Mesenteric fat pad (tissue), 1 donor: ENCODE measurements at places on chromosomes 11 and 22.
A peak's percentile ranks its signal among the peaks of the same experiment; 100 is the strongest.

DNA sequence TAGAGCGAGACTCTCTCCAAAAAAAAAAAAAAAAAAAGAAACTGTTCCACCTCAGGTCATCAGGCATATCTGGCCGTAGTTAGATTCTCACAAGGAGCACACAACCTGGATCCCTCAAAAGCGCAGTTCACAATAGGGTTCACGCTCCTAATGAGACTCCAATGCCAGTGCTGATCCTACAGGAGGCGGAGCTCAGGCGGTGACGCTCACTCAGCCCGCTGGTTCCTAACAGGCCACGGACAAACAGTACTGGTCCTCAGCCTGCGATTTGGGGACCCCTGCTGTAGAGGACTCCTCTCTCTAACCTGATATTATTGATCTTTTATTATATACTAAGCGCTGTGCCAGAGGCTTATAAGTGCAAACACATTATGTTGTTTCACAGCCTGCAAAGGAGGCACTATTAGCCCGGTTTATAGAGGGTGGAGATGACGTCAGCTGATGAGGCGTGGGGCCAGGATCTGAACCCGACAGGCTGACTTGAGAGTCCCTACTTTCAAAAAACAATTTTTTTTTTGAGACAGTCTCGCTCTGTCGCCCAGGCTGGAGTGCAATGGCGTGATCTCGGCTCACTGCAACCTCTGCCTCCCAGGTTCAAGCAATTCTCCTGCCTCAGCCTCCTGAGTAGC lies 4.9 kb upstream of the MAFF start:
- no peak for DNase-seq

DNA sequence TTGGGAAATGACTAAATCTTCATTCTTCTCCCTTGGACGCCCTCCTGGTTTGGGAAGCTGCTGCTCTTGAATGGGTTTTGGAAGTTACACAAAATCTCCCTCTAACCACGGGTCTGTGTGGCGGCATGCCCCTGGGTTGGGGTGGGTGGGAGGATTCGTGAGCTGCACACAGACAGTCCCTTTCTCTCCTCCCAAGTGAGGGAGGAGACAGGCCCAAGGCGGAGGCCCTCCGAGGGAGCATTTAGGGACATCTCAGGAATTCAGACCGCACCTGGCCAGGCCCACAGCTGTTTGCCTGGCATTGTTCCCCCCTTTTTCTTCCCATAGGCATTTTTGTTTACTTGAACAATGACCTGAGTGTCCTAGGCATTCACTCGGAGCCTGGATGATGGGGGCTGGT lies 94.1 kb downstream of the MPPED1 start:
- no peak for DNase-seq

DNA sequence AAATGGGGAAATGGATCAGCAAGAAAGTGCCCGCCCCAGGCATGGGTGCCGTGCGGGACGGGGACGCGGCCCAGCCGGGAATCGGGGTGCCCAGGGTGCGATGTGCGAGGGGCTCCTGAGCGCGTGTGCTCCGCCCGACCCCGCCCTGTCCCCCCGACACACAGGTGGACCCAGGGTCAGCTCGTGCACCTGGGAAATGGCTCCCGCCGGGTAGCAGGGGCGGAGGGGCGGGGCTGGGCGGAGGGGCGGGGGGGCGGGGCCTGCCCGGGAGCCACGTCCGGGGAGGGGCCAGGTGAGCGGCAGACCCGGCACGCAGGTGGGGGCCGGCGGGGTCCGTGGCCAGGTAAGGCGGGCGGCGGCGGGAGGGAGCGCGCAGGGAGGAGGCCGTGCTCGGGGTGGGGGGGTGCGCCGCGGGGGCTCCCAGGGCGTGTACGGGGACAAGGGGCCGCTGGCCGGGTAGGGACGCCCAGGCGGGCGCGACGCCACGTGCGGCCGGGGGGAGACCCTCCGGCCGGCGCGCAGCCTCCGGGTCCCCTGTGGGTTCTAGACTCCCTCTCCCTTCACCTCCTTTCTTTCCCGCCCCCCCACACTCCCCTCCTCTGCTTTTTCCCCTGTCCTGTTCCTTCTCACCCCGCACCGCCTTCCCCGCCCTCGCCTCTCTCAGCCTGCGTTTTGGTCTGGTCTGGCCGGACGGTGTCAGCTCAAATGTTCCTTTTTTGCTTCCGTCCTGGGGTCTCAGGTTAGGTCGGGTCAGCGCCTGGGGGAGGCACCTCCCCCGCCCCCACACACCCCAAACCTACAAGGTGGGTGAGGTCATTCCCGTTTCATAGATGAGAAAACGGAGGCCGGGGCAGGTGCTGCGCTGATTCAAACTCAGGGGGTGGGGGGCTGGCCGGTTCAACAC lies at the start of gene ARHGAP8:
ARHGAP8 (plus strand) TSS at position 291 of the 904 bp plus-strand sequence. CDS start 33,953 bp downstream, outside the sequence.
- DNase-seq, result no peak

DNA sequence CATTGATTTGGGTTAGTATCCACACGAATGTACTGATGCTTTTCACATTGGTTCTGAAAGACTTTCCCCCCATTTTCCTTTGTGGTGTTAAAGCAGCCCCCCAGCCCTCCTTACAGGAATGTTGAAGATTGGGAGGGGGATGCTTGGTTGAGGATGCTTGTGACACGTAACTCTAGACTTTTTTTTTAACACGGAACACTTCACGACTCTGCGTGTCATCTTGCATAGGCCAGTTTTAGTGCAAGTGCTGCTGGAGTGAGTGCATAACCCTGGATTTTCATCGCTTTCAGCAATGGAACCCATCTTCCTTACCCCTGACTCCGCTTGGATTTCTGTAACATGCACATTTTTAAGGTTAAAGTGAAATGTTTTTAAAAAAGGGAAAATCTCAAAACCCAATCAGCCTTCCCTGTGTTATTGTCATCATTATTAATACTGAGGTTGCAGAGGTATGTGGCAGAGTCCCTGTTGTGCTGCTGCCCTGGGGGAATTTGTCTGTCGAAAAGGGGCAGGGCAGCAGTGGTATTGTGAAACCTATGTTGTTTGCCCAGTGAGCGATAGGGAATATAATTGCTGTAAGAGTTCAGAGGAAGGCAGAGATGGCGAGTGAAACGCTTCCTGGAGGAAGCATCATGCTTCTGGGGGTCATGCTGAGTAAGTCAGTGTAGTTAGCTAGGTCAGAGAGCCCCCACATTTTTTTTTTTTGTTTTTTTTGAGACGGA lies 12.1 kb downstream of the CECR2 start:
- no peak for DNase-seq

GRCh38 chr11:33695051-33695566 lies 5.5 kb downstream of the C11orf91 start:
- no peak for DNase-seq

- no peak for DNase-seq
Measured at GRCh38 chr22:39090426-39091064, 6.5 kb upstream of the APOBEC3H start.

GRCh38 chr11:77654770-77655434 lies 17.3 kb upstream of the CLNS1A start:
- DNase-seq, result no peak

GRCh38 chr22:38820020-38820419 lies 23.8 kb downstream of the NPTXR start:
- no peak for DNase-seq

DNA sequence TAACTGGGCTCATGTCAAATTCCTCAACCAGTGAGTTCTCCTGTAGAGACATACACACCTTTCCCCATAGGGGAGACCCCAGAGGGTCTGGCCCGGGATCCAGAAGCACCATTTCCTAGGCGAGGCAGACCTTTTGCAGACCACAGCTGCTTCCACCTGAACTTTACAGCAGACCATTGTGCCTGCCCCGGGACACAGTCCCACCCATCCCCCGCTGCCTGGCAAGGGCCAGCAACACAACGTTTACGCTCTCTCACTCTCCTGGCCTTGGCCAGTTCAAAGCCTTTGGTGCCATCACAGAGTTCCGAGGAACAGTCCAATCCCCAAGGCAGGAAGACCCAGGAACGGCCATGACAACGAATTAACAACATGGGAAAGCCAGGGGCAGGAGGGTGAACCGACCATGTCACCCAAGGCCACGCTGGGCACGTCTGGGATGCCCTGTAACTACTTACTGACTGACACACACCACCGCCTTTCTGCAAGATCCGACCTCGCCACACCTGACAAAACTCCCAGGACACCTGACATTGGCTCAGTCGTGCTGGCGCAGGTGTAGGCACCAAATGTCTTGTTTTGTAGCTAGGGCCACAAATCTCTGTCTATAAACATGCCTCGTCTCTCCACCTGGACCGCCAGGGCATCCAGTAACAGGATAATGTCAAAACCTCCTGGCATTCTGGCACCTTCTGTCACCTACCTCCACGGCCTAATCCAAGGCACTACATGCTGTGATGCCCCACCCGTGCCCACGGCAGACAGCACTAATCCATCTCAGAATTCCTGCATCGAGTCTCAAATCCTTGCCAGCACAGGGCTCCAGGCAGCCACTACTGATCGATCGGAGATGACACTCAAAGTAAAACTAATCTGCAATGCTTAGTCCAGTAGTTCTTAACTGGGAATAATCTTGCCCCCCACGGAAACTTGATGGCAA lies 51.3 kb downstream of the MYH9 start:
- no peak for DNase-seq

DNA sequence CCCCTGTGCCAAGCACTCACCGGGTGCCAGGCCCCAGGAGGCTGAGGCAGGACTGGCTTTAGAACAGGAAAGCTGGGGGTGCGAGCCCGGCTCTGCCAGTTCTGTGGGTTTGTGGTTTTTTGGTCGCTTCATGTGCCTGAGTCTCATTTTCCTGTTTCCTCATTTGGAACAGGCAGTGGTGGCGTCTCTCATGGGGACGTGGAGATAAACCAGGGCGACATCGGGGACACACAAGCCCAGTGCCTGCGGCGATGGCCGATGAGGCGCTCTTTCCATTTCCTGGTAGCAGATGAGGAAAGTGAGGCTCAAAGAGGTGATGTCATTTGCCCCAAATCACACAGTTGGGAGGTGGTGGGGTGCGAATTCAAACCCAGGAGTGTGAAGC lies 20.8 kb upstream of the CHKA start:
- DNase-seq, result peak; percentile 85

DNA sequence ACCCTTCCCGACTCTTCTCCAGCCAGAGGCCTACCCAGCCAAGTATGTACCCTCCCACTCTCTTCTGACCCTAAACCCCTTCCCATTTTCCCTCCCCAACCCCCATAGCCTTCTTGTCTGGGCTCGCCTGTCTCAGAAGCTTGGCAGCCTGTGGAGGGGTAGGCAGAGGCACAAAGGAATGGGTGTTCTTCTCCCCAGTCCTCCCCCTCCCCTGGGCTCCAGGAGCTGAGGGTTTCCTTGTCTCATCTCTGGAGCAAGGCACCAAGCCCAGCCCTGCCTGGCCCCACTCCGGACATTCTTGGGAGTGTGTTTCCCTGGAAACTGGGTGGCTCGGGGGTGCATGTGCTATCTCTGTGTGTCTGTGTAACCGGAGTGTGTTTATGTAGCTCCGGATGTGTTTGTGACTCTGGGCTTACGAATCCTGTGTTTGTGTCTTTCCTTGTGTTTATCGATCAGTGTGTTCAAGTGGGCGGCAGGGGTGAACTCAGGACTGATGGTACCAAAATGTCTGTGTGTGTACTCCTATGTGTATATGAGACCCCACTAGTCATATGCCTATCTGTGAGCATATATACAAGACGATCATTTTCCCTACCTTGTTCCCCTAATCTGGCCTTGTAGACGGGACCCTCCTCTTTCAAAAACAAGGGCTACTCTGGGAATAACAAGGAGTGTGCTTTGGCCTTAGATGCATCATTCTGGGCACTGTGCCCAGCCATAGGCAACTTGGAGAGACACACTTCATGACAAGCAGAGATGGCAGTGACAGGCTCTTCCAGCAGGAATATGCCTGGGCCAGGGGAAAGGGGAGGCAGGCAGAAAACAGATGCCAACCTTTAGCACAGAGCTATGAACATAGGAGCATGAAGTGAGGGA lies 10.9 kb downstream of the PHLDB1 start:
- DNase-seq, result no peak
